CD4-positive, alpha-beta memory T cell (primary cell): ENCODE measurements at places on chromosomes 6 and 20. TPM values are rescaled to one million over a fixed set of nuclear protein-coding genes. Genes with fewer than 3 reads are reported as not detected.
A peak's percentile ranks its signal among the peaks of the same experiment; 100 is the strongest.

GRCh38 chr6:148309301-148309700 is 33.3 kb upstream of the SASH1 start:
- no peaks in the 10 kb centered on the region for H3K27me3 ChIP-seq
- no peaks in the 10 kb centered on the region for H3K4me1 ChIP-seq
- no peak overlapping the region for H3K4me3 ChIP-seq
- DNase-seq, result no peak
- no peaks in the 10 kb centered on the region for H3K36me3 ChIP-seq

DNA sequence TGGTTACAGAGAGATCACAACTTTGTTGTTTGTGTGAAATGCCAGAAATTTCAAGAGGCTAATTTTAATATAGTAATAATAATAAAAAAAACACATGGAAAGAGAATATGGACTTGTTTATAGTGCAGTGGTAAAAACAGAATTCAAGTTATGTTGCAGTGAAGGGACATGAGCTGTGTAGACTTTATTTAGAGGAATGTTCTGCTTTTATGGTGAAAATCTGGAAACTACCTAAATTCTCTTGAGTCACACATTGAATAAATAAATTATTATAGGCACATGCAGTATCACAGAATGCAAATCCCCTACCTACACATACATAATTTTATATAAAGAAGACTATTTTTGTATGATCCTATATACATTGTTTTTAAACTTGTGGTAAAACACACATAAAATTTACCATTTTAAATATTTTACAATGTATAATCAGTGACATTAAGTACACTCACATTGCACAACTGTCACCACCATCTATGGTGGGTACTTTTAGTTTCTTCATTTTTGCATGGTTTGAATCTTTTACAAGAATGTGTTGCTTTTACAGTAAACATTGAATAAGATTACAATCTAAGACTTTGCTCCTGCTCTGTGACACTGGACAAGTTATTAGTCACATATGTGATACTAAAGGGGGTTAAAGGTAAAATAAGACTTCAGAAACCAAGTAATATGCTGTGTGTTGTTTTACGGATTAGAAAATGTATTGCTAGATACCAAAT is 107.4 kb downstream of the B3GAT2 start:
- no peak overlapping the region for H3K27ac ChIP-seq
- no peaks in the 10 kb centered on the region for H3K36me3 ChIP-seq

Gene RBM24
- not detected for total RNA-seq

Gene WFDC2
- total RNA-seq, result 1.6 TPM

DNA sequence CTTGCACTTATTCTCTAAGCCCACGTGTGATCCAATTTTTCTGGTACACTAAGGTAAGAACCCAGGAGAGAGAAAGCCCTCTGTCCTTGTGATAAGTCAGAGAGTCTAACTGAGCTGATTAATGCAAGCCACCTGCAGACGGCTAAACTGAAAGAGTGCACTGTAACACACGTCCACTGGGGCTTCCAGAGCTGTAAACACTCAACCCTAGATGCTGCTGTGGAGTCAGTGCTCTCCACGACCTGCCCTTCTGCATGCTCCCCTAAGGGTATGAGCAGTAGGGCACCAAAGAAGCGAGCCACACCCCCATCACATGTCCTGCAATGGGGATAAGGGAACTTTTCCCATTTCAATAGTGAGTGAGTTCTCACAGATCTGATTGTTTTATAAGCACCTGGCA is 55.7 kb downstream of the TXLNB start:
- H3K27ac ChIP-seq, result no peak overlapping the region
- H3K36me3 ChIP-seq, result no peaks in the 10 kb centered on the region
- DNase-seq, result no peak
- no peak overlapping the region for H3K4me3 ChIP-seq
- no peaks in the 10 kb centered on the region for H3K27me3 ChIP-seq

Gene HAO1
- not detected for total RNA-seq

DNA sequence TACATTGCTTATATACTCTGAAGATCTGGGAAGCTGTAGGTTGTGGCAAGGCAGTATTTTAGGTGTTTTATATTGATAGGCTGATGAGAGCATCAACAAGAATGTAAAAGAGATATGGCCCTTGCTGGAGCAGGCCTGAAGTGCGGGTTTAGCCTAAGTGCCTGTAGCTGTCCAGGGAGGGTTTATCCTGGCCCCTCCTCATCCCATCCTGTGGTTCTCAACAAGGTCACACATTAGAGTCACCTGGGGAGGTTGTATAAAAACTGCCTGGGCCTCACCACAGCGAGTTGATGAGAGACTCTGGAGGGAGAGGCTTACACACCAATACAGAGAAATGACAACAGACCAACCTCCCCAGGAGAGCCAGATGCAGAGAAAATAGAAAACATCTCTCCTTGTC is 48.4 kb downstream of the LYRM2 start:
- no peak overlapping the region for H3K4me3 ChIP-seq
- no peak overlapping the region for H3K27ac ChIP-seq
- no peaks in the 10 kb centered on the region for H3K27me3 ChIP-seq

Gene CDSN
- total RNA-seq, result not detected

- DNase-seq, result peak; percentile 5
- H3K27ac ChIP-seq, result no peak overlapping the region
- no peaks in the 10 kb centered on the region for H3K27me3 ChIP-seq
- H3K36me3 ChIP-seq, result no peaks in the 10 kb centered on the region
- H3K4me1 ChIP-seq, result no peaks in the 10 kb centered on the region
Measured at GRCh38 chr6:132300323-132300949, 100.8 kb downstream of the MOXD1 start.

Gene GCNT2
- total RNA-seq, result 4.2 TPM

Gene SOBP
- not detected for total RNA-seq

DNA sequence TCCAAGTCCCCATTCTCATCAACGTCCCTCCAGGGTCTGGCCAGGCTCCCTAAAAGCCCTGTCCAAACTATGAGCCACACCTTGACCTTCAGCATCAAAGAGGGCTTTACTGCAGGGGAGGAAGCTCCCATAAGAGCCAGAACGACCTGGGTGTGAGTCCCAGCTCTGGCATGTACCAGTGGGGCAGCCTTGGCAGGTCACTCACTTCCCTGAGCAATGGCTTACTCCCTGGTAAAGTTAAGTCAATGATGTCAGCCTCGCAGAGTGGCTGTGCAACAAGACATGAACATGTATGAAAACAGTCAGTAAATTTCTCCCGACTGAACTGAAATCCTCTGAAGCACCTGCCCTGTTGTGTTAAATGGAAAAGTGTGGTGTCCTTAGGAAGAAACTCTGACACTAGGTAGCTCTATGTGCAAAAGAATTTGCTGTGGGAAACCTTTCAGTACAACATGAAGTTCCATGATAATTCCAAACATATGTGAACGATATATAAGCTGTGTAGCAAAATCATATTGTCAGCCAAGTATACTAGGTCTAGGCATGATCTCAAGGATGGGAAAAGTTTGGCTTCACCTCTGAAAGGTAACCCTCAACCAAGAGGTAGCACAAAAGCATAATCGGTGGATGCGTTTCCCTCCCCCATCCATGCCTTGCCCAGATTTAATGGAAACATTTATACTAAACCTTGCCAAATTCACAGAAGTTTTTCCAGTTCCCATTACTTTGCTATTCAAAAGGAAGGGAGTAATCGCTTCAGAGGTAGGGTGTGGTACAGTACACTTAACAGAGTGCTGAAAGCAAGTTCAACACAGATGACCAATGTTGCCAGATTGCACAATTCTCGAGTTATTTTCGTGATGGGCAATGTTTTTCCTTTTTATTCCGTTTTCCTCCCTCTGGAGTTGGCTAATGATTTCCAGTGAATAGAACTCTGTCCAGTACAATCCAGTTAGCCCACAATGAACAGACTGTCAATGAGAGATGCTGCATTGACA is 49.0 kb upstream of the RANBP9 start:
- no peaks in the 10 kb centered on the region for H3K36me3 ChIP-seq
- H3K27me3 ChIP-seq, result no peaks in the 10 kb centered on the region
- no peak overlapping the region for H3K27ac ChIP-seq

- no peak overlapping the region for H3K27ac ChIP-seq
- no peak for DNase-seq
- H3K36me3 ChIP-seq, result no peaks in the 10 kb centered on the region
- H3K4me1 ChIP-seq, result no peaks in the 10 kb centered on the region
- peaks cover 16% of the 10 kb centered on the region for H3K27me3 ChIP-seq
Measured at GRCh38 chr6:26743941-26744699, 84.6 kb upstream of the ZNF322 start.

- H3K4me3 ChIP-seq, result no peak overlapping the region
- no peak for DNase-seq
- no peaks in the 10 kb centered on the region for H3K27me3 ChIP-seq
- H3K4me1 ChIP-seq, result no peaks in the 10 kb centered on the region
- H3K36me3 ChIP-seq, result no peaks in the 10 kb centered on the region
- H3K27ac ChIP-seq, result no peak overlapping the region
Measured at GRCh38 chr20:17558154-17558940, 11.5 kb upstream of the DSTN start.

Gene UBD
- not detected for total RNA-seq

Gene ZFP57
- not detected for total RNA-seq

DNA sequence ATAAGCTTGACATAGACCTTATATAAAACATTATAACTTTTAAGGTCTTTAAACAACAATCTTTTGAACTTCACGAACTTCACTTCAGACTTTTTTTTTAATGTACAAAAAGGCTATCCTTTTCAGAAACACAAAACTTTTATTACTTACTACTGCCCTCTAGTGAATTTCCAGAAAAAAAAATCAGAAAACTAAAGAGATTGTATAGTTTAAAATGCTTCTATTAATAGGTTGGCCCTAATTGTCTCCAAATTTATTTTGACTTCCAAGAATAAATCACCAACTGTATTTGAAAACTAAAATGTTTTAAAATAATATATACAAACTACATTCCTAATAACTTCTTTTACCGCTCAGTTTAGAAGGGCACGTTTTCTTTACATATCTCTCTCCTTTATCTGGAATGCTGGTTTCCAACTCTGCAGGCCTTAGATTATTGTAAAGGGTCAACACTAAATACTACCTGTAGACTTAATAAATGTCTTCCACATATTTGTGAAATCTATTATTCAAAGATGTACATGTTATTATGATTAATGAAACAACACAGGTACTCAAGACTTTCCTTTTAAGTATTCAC is 66.8 kb downstream of the LMBRD1 start:
- no peak overlapping the region for H3K27ac ChIP-seq
- no peak overlapping the region for H3K4me3 ChIP-seq
- H3K4me1 ChIP-seq, result no peaks in the 10 kb centered on the region
- no peaks in the 10 kb centered on the region for H3K36me3 ChIP-seq
- DNase-seq, result no peak
- no peaks in the 10 kb centered on the region for H3K27me3 ChIP-seq

Gene HTR1E
- not detected for total RNA-seq

DNA sequence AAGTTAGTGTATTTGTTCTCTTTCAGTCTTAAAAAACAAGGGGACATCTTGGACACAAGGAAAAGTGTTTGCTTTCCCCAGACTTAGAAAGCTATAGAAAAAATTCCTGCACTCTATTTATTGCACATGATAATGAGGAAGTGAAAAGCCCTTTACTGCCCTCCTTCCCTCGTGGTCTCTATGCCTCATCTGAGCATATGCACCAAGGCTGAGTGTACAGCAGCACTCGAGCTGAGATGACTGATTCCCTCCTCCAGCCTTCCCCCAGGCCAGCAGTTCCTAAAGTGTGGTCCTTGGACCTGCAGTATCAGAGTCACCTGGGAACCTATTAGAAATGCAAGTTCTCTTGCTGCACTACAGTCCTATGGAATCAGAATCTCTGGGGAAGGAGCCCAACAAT is 14.3 kb upstream of the LAMP5 start:
- H3K4me1 ChIP-seq, result no peaks in the 10 kb centered on the region
- H3K27me3 ChIP-seq, result no peaks in the 10 kb centered on the region
- H3K36me3 ChIP-seq, result no peaks in the 10 kb centered on the region
- DNase-seq, result no peak
- H3K27ac ChIP-seq, result no peak overlapping the region

Gene MTCH1
- total RNA-seq, result 151 TPM

- H3K27ac ChIP-seq, result no peak overlapping the region
- H3K27me3 ChIP-seq, result no peaks in the 10 kb centered on the region
- no peak for DNase-seq
- peaks cover 28% of the 10 kb centered on the region for H3K36me3 ChIP-seq
Measured at GRCh38 chr6:159681191-159681880, 11.7 kb downstream of the SOD2 start.
